Head of caudate nucleus (tissue), 42 donors: ENCODE measurements at places on chromosomes 7 and 10.

- DNase-seq: peak; percentile 72
Measured at GRCh38 chr7:47254081-47254977, 327.6 kb downstream of the TNS3 start.

- DNase-seq: no peak
Measured at GRCh38 chr7:142690554-142691182, 58.6 kb upstream of the PRSS1 start.

DNA sequence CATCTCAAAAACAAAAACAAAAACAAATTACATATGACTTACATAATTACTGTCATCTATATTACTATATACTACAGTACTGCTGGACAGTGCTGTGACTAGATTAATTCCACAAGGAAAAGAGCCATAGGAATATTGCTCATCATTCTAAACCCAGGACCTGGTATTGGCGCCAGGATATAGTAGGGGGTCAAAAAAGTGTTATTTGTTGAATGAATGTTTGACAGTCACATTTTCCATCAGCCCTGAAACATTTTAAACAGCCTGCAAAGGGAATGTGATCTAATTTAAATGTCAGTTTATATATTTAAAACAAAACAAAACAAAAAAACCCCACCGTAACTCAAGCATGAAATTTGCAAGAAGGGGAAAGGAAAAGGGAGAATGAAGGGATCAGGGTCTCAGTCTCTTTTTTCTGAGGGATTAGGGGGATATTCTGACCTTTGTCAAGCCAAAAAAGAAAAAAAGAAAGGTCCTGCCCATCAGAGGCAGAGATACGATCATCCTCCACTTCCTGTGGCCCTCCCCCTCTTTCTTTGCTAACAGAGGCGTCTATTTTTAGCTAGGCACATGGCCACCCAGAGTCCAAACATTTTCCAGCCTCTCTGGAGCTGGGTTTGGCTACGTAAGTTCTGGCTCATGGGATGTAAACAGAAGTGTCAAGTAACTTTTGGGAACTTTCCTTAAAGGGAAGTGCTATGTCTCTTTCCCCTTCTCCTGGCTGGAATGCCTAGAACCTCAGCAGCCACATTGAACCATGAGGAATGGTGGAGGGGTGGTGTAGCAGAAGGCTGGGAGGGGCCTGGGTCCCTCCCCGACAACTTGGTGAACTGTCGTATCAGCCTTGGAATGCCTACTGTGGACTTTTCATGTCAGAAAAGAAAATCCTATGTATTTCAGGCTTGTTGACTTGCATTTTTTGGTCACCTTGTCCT is 44.6 kb upstream of the DLG5 start:
- no peak for DNase-seq

- no peak for DNase-seq
Measured at GRCh38 chr10:89891006-89891535, 189.7 kb downstream of the KIF20B start.

- DNase-seq: no peak
Measured at GRCh38 chr7:106039486-106040060, 72.5 kb downstream of the SYPL1 start.

DNA sequence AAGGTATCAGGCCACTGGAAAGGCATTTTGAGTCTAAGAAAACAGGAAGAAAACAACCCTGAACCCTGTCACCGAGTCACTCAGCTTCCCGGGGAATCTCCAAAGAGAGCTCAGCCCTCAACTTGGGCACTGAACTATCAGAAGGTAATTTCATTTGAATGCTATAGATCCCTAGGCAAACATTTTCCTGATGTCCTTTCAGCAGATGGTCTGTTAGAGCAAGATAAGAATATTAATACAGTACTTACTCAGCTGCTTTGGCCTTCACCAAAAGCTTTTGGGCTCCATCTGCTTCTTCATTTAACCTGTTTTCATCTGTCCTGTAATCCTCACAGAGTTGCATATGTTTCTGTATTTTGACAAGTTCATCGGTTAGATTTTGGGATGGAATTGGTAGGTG is 34.2 kb upstream of the LAMB1 start:
- no peak for DNase-seq

DNA sequence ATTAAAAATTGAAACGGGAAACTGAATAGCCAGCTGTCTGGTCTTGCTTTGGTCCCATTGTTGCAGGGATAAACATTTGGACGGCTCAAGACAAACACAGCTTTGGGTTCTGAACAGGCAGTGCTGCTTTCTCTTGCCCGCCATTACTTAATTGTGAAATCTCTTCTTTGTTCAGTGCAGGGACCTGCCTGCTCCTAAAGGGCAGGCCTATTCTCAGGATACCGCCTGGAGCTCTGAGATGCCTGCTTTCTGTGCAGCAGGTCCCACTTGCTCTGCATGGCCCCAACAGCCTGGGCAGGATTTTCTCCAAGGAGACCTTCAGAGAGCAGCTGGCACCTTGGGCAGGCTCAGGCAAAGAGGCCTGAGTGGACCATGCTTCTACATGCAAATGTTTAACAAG is 237.6 kb downstream of the KCNMA1 start:
- DNase-seq: no peak
